ENCODE measurements at places on chromosomes 5 and 9. TPM values are rescaled to one million over a fixed set of nuclear protein-coding genes. Genes with fewer than 3 reads are reported as not detected.

DNA sequence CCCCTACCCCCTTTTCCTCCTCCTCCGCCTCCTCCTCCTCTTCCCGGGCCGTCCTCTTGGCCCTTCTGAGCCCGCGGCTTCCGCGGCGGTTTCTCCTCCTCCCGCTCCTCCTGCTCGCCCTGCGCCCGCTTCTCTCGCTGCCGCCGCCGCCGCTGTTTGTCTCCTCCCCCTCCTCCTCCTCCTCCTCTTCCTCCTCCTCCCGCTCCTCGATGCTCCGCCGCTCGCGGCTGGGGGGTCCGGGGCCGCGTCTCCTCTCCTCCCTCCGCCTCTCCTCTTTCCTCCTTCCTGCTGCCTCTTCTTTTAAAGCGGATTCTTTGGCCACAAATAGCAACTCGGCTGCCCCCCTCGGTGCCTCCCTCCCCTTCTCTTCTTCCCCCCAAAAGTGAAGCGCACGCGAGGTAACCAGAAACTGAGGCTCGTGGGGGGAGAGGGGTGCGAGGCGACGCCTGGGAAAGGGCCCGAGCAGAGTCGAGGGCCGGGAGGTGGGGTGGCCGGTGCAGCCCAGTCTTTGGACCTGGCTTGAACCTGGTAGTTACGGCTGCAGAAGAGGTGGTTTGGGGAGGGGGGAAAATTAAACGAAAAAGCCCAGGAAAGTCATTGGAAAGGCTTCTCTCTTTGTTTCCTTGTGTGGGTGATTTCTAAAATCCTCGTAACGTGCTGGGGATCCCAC lies 1058.5 kb upstream of the DMAC1 start:
- peak overlapping the region; percentile 48 for H3K4me3 ChIP-seq
- H3K27ac ChIP-seq, result no peak overlapping the region
- no peaks in the 10 kb centered on the region for H3K36me3 ChIP-seq
- H3K4me1 ChIP-seq, result peaks cover 9% of the 10 kb centered on the region

DNA sequence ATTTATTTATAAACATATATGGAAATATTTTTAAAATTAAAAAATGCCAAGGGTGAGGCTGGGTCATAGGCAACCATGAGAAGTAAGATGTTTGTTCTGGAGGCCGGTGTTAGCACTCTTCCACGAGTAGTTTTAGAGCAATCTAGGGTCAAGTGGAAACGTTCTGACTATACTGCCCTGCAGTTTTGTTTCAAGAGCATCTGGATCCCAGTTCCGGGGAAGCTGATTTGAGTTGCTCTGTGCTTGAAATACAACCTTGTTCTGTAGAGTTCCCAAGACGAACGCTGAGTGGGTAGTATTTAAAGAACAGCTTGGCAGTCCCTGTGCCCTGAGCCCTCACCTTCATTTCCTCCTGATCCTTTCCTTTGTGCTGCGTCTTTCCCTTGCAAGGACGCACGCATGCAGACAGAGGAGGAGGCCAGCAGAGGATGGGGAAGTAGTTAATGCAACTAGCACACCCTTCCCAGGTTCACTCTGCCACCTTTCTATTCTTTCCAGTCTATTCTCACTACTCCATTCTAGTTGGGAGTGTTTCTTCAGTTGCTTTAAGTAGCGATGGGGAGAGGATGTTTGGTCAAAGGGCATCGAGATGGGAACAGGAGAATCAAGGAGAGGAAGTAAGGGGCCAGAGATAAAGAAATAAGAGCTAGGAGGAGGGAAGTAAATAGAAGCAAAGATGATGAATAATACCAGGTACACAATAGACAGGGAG lies 68.3 kb upstream of the ZSWIM6 start:
- no peak for DNase-seq
- H3K27me3 ChIP-seq, result no peaks in the 10 kb centered on the region
- H3K27ac ChIP-seq, result no peak overlapping the region
- no peaks in the 10 kb centered on the region for H3K4me1 ChIP-seq
- no peak overlapping the region for H3K4me3 ChIP-seq
- H3K36me3 ChIP-seq, result no peaks in the 10 kb centered on the region

- DNase-seq, result peak; percentile 22
- H3K27me3 ChIP-seq, result peaks cover 64% of the 10 kb centered on the region
- H3K36me3 ChIP-seq, result no peaks in the 10 kb centered on the region
- peak overlapping the region; percentile 44 for H3K4me3 ChIP-seq
- peaks cover 12% of the 10 kb centered on the region for H3K4me1 ChIP-seq
Observed at GRCh38 chr5:50962934-50963872, 296.8 kb downstream of the PARP8 start.

GRCh38 chr5:35164860-35165542 lies 65.3 kb downstream of the PRLR start:
- no peak for DNase-seq
- H3K27ac ChIP-seq, result no peak overlapping the region
- no peaks in the 10 kb centered on the region for H3K27me3 ChIP-seq
- no peaks in the 10 kb centered on the region for H3K4me1 ChIP-seq
- H3K36me3 ChIP-seq, result no peaks in the 10 kb centered on the region

GRCh38 chr5:145562931-145563330 lies 272.2 kb downstream of the PRELID2 start:
- no peaks in the 10 kb centered on the region for H3K4me1 ChIP-seq
- no peaks in the 10 kb centered on the region for H3K27me3 ChIP-seq
- H3K27ac ChIP-seq, result no peak overlapping the region
- no peak overlapping the region for H3K4me3 ChIP-seq

DNA sequence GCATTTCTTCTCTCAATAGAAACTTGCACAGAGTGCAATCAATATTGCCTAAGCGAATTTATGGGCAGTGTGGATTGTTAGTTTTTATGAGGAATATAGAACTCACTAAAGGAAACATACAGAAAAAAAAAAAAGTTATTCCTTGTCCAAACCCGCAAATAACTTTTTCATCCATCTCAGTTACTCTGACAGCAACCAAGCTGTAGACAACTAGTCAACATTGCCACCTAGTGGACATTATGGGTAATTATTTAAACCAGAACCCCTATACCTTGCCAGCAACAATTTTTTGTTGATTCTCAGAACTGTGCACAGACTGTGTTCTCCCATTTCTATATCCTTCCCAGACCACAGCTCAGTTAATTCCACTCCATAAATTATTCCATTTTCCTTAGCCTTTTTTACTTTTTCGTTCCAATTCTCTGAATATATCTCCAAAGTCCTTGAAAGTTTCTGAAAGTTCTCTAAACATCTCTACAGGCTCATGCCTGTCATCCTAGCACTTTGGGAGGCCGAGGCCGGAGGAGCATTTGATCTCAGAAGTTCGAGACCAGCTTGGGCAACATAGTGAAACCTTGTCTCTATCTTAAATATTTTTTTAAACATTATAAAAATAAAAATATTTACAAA lies 2.6 kb upstream of the AFAP1L1 start:
- H3K4me1 ChIP-seq, result peaks cover 12% of the 10 kb centered on the region
- no peaks in the 10 kb centered on the region for H3K27me3 ChIP-seq
- no peaks in the 10 kb centered on the region for H3K36me3 ChIP-seq
- H3K4me3 ChIP-seq, result no peak overlapping the region
- no peak overlapping the region for H3K27ac ChIP-seq

DNA sequence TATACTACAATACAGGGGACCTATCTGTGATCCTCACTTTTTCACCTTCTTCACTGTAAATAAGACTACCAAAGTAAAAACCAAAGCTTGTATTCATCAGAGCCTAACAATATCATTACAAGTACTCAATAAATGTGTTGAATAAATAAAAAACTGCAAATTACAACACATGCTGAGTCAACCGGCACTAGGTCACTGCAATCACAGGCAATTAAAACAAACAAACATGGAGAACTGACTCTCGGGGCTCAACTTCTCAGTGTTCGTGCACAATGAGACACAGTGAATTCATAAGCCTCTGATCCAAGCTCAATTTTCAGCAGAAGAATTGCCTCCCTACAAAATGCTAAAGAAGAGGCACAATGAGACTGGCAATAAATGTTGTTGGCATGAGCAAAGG lies 69.2 kb downstream of the CDK5RAP2 start:
- H3K27me3 ChIP-seq, result no peaks in the 10 kb centered on the region
- no peak for DNase-seq
- H3K36me3 ChIP-seq, result no peaks in the 10 kb centered on the region
- H3K4me3 ChIP-seq, result no peak overlapping the region

DNA sequence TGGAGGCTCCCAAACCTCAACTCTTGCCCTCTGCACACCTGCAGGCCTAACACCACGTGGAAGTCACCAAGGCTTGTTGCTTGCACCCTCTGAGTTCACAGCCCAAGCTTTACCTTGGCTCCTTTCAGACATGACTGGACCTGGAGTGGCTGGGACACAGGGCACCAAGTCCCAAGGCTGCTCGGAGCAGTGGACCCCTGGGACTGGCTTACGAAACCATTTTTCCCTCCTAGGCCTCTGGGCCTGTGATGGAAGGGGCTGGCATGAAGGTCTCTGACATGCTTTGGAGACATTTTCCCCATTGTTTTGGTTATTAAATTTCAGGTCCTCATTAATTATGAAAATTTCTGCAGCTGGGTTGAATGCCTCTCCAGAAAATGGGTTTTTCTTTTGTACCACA lies 994.4 kb upstream of the NUDT12 start:
- no peaks in the 10 kb centered on the region for H3K4me1 ChIP-seq
- no peaks in the 10 kb centered on the region for H3K27me3 ChIP-seq
- DNase-seq, result no peak
- no peak overlapping the region for H3K27ac ChIP-seq
- H3K36me3 ChIP-seq, result no peaks in the 10 kb centered on the region

DNA sequence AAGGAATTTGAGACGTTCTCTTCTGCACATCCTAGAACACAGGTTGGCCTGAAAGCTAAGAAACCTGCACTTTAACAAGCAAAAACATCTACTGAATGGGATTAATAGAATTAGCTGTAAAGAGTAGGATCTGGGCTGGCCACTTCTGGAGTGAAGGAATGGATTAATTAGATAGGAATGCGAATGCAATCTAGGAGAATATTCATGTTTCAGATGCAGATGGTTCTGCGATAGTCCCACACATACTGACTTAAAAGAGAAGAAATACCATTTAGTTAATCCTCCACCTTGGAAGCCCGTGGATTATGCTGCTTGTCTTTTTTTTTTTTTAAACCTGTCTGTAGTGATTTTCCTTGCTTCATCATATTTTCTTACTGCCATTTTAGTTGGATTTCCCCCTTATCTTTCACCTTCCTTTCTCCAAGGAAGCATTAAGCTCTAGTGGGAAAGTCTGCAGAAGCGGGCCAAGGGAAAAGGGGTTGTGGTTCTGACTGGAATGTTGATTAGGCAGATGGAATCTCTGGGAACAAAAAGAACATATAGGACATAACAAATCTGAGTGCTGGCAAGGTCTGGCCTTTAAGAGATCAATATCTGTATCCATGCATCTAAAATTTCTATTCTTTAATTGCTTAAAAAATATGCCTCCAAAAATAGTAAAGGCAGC lies 152.4 kb downstream of the ALDH1A1 start:
- H3K36me3 ChIP-seq, result no peaks in the 10 kb centered on the region
- no peaks in the 10 kb centered on the region for H3K4me1 ChIP-seq
- DNase-seq, result no peak
- H3K27ac ChIP-seq, result no peak overlapping the region
- no peaks in the 10 kb centered on the region for H3K27me3 ChIP-seq
- no peak overlapping the region for H3K4me3 ChIP-seq

DNA sequence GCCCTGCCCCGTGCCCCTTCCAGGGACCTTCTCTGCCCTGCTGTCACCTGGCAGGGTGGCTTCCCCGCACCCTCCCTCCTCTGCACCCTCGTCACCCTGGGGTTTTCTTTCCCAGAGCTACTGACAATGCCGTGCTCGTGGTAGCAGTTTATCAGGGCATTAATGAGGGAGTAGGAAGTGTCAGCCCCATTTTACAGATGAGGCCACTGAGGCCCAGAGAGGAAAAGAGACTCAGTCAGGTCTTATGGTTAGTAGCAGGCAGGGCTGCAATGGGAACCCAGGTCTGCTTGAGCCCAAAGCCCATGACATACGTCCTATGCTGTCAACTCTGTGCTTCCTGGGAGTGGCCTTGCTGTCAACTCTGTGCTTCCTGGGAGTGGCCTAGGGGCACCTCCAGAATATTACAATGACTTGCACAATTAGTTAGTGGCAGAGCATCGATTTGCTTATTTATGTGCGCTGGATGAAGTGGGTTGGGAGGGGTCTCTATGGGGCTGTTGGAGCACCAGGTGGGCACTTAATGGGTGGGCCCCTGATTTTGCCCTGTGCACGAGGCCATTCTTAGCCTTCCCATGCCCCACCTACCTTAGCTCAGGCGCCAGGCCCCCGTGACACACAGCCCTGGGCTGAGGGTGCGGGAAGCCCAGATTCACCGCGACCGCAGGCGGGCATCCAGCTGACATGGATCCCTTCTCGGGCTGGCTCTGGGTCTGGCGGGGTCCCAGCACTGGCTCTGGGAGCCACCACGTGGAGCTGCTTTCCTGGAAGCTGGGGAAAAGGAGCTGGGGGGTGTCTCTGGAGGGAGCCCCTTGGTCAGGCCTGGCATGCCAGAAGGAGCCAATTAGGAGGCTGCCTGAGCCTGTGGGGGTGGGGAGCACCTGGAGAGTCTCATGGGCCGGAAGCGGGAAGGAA lies 82.0 kb upstream of the ORM1 start:
- no peaks in the 10 kb centered on the region for H3K36me3 ChIP-seq
- DNase-seq, result peak; percentile 45
- no peak overlapping the region for H3K4me3 ChIP-seq
- no peak overlapping the region for H3K27ac ChIP-seq

GRCh38 chr5:609506-609905 lies 2.6 kb upstream of the CEP72 start:
- H3K4me3 ChIP-seq, result no peak overlapping the region
- H3K27ac ChIP-seq, result no peak overlapping the region
- no peak for DNase-seq
- H3K27me3 ChIP-seq, result peaks cover 2% of the 10 kb centered on the region
- peaks cover 6% of the 10 kb centered on the region for H3K4me1 ChIP-seq

DNA sequence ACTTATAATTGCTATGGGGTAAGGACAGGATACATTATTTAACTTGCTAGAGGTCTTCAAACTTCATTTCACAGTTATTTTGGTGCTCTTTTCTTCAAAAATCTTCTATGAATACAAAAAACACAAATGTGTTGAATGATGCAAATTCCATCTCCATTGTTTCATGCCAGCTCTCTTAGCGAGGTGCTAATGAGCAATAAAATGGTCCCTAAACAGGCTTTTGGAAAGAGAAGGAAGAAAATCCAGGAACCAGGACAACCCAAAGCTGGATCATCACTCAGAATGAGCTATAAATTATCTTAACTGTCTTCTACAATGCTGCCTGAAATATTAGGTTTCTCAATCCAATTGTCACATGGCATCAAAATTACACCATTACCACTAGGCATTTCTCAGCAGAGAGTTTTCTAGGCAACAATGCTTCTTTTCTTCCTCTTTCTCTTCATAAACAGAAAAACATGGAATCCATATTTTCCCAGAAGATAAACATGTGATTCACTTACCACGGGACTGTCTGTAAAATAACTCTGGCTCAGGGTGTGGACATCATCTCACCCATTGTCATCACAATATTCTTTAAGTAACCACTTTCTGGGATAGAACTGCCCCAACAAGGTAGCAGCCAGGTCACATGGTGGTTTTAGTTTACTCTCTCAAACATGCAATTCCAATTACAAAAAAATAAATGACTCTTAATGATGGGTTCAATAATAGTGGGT lies 249.4 kb downstream of the NPR3 start:
- H3K4me3 ChIP-seq, result no peak overlapping the region
- no peak for DNase-seq
- H3K27ac ChIP-seq, result no peak overlapping the region
- H3K27me3 ChIP-seq, result no peaks in the 10 kb centered on the region
- H3K36me3 ChIP-seq, result no peaks in the 10 kb centered on the region

FANCG gene
- 3.3 TPM for total RNA-seq

PLAC8L1 gene
- total RNA-seq, result not detected

C8G gene
- 1.7 TPM for total RNA-seq

NMUR2 gene
- not detected for total RNA-seq

KLF4 gene
- total RNA-seq, result 20.2 TPM

SWI5 gene
- 12.7 TPM for total RNA-seq

TBC1D2 gene
- 2.4 TPM for total RNA-seq

KCTD16 gene
- 0.02 TPM for total RNA-seq

CTNND2 gene
- not detected for total RNA-seq

ENTREP1 gene
- total RNA-seq, result 21.4 TPM

Data from gastrocnemius medialis (tissue), 4 donors.